ENCODE measurements at places on chromosomes 7 and 10. TPM values are rescaled to one million over a fixed set of nuclear protein-coding genes. Genes with fewer than 3 reads are reported as not detected.

DNA sequence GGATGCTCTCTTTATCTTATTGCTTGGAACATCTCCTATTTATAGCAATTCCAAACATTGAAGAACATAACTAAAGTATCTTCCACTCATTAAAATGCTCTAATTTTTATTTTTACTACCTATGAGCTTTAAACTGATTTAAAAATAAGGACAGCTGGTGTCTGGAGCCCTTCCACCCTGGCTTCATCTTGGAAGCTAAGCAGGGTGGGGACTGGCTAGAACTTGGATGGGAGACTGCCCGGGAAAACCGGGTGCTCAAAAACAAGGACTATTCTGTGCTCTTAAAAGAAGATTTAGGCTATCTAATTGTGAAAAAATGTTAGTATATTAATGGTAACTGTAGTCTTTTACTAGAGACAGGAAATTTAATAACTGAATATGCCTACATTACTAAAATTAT lies 69.2 kb downstream of the ARMC3 start:
- no peak overlapping the region for H3K4me3 ChIP-seq
- H3K4me1 ChIP-seq: no peaks in the 10 kb centered on the region
- no peaks in the 10 kb centered on the region for H3K36me3 ChIP-seq
- no peaks in the 10 kb centered on the region for H3K27me3 ChIP-seq
- H3K27ac ChIP-seq: no peak overlapping the region

DNA sequence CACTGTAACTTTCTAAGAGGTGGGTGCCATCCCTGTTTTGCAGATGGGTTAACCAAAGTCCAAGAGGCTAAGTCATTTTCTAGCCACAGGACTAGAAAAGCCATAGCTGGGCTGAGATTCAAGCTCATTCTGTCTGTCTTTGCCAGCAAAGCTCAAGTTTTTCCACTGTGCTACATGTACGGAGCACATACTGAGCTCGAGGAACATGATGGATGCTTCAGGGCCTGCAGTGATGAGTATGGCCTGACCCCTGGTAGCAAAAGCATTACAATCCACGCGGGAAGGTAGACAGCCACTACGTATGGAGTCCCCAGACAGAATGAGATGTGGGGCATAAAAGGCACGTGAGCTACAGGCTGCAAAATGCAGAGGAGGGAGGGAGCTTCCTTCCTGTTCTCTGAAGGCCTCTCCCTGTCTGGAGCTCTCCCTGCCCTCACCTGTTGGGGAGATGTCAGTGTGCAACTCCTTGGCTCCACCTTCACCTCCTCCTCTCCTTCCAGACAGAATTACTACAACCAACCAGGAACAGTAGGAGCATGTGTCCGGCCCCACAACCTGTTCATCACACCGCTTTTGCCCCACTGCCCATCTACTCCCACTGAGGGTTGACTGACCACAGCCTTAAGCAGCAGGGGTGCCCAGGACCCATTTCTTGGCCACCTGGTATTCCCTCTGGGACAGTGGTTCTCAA lies 16.4 kb downstream of the ITPRIP start:
- no peaks in the 10 kb centered on the region for H3K4me1 ChIP-seq
- no peak overlapping the region for H3K27ac ChIP-seq
- H3K36me3 ChIP-seq: no peaks in the 10 kb centered on the region
- H3K4me3 ChIP-seq: no peak overlapping the region
- no peaks in the 10 kb centered on the region for H3K27me3 ChIP-seq

DNA sequence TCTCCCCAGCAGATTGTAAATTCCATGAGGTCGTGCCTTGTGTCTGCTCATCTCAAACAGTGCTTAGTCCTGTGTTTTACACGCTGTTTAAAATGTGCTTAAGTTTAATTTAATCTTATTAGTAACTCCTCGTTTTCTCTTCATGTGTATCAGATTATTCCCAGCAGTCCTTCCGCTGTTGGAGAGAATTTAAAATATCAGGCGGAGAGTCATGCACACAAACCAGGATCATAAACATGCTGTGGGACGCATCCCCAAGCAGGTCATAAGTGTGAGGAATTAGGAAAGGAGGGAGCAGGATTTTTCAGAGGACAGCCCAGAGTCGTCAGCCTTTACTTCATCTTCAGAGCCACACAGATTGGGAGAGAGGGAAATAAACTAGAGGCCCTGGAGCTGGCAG lies 4.2 kb upstream of the SORBS1 start:
- no peak overlapping the region for H3K4me3 ChIP-seq
- H3K27ac ChIP-seq: no peak overlapping the region
- H3K36me3 ChIP-seq: no peaks in the 10 kb centered on the region
- DNase-seq: no peak
- no peaks in the 10 kb centered on the region for H3K4me1 ChIP-seq
- no peaks in the 10 kb centered on the region for H3K27me3 ChIP-seq

- H3K27me3 ChIP-seq: no peaks in the 10 kb centered on the region
- no peak overlapping the region for H3K27ac ChIP-seq
- no peaks in the 10 kb centered on the region for H3K4me1 ChIP-seq
- no peak overlapping the region for H3K4me3 ChIP-seq
Observed at GRCh38 chr10:855079-855478, 76.4 kb downstream of the LARP4B start.

DNA sequence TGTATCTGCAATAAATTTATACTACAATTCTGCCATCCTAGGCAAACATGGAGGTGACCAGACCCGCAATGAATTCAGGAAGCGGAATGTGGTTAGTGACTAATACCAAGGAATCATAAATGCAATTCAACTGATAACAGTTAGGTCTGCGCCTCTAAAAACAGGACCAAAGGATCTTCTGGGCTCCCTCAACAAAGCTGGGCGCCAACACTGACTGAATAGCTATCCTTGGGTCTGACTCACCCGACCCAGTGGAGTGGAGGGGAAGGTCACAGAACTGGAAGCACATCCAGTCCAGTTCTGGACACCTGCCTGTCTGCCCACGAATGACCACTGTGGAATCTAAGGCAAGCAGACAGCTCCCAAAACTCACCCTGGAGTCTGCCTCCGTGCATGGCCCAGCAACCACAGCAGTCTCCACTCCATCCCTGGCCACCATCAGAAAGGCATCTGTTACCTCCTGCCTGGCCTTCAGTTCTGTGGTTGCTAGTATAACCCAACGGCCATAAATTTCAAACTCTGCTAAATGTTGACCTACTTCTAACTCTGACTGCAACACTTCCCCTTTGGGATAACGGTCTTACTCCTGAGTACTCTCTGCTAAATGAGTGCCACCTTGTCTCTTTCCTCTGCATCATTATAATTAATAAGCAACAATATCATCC lies 43.0 kb upstream of the DLX6 start:
- no peaks in the 10 kb centered on the region for H3K27me3 ChIP-seq
- DNase-seq: no peak
- H3K4me1 ChIP-seq: no peaks in the 10 kb centered on the region
- no peak overlapping the region for H3K27ac ChIP-seq
- H3K36me3 ChIP-seq: no peaks in the 10 kb centered on the region

PTCD1 gene
- polyA plus RNA-seq: 4.0 TPM

GRID2IP gene
- 0.47 TPM for polyA plus RNA-seq

LEP gene
- polyA plus RNA-seq: 0.68 TPM
